ENCODE measurements at places on chromosomes 6 and 20.

DNA sequence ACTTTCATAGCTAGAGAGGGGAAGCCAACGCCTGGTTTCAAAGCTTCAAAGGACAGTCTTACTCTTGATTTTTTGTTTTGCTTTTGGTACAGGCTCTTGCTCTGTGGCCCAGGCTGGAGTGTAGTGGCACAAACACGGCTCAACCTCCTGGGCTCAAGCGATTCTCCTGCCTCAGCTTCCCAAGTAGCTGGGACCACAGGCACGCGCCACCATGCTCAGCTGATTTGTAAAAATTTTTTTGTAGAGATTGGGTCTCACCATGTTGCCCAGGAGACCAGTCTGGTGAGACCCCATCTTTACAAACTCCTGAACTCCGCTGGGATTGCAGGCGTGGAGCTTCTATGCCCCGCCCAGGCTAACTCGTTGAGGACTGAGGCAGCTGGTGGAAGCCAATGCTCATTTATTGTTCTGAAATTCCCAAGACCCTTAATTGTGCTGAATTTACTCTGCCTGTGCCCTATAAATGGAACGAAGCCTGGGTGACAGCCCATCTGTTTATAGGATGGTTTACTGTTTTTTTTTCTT lies 18.0 kb downstream of the SRSF3 start:
- DNase-seq = no peak

- DNase-seq = no peak
Measured at GRCh38 chr6:14075095-14075503, 42.5 kb upstream of the CD83 start.

GRCh38 chr6:35599761-35600658 lies 87.3 kb upstream of the TULP1 start:
- DNase-seq = no peak

GRCh38 chr6:119482850-119483285 lies 133.3 kb upstream of the MAN1A1 start:
- DNase-seq = no peak

DNA sequence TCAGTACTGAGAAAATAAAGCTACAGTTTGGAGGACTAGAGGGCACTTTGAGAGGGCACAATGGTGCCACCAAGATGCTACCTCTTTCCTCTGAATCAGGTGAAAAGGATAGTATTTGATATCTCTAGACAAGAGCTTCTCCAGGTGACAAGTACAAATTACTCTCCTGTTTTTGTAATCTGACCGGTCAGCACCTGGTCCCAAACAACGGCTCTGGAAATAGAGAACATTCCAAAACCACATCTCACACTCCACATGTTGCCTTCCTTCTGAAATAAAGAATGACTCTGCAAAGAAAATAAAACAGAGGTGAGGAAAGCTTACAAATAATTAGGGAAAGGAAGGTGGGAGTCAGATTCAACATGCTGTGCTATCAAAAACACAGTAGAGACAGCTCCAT lies 51.3 kb upstream of the CITED2 start:
- no peak for DNase-seq

DNA sequence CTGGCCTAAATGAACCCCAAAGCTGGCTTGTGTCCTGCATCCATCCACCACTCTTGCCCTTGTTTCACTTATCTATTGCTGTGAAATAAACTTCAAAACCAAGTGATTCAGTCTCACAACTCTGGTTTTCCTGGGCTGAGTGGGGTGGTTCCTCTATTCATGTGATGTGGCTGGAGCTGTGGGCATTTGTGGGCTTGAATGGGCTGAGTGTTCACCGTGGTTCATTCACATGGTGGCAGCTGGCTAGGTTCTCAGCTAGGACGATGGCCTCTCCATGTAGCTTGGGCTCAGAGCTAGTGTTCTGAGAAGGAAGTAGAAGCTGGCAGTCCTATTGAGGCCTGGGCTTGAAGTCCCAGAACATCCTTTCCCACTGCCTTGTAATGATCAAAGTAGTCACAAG lies 30.4 kb downstream of the FKBP1A start:
- no peak for DNase-seq

GRCh38 chr20:34575271-34575670 lies 16.8 kb downstream of the MAP1LC3A start:
- no peak for DNase-seq

DNA sequence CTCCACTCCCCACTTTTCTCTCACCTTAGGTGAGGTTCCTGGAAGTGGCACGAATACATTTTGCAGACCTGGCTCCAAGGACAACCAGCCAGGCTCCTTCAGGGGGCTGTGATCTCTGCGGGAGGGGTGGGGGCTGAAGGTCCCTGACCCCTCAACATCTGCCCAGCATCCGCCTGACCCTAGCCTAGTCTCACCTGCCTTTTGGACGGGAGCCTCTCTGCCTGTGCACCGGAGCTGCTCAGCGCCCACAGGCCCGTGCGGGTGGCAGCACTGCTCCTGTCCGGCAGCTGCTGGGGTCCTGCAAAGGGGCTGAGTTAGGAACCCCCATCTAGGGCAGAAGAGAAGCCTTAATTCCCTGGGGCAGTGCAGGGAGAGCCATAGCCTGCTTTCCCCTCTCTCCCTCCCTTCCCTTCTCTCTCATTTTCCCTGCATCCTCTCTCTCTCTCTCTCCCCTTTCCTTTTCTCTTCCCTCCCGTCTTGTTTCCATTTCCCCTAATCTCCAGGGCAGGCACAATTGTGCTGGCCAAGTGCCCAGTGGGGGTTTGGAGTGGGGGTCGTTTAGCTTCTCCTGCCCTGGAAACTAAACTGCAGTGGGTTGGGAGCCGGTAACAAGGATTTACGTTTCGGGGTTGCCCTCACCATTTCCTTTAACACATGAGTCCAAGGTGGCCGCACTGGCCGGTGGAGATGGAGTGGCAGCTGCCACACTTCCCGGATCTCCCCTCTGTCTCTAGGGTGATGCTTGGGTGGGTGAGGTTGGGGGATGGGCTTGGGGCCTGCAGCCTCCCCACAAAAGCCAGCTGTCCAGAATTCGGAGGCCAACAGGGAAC lies 54.1 kb downstream of the CTCFL start:
- DNase-seq = no peak

DNA sequence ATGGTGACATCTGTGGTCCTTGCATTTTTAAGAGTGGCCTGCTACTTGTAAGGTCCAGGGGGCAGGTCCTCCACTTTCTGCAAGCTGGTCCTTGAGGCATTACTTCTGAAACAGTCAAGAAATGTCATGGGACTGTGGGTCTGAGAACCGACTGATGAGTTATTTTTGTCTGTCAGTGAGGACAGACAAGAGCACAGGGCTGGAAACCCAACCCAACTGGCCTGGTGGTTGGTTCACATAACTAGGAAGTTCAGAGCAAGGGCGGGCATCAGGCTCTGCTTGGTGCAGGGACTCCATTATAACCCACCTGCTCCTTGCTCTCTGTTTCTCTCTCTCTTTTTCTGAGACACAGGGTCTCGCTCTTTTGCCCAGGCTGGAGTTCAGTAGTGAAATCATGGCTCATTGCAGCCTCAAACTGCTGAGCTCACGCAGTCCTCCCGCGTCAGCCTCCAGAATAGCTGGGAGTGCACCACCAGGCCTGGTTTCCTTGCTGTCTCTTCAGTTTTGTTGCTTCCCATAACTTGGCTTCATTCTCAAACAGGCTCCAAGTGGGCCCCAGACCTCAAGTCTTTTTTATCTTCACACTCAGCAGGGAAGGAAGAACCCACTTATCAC lies 9.2 kb downstream of the CST3 start:
- DNase-seq = no peak

DNA sequence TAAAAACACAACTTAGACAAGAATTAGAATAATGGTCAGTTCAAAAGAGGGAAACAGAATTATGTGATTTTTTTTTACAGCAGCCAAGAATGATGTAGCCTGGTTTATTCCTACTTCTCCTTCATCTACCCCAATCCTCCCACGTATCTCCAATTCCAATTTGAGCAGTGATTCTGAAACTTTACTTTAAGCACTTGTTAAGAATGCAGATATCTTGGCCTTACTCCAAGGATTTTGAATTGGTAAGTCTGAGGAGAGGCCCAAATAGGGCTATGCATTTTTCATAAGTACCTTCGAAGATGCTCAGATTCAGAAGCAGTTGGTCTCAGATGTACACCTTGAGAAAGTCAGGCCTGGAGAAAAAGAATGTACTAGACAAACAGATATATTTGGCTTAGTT lies 233.4 kb upstream of the FLRT3 start:
- DNase-seq = no peak

GRCh38 chr20:59819496-59820203 lies 113.8 kb downstream of the SYCP2 start:
- no peak for DNase-seq

DNA sequence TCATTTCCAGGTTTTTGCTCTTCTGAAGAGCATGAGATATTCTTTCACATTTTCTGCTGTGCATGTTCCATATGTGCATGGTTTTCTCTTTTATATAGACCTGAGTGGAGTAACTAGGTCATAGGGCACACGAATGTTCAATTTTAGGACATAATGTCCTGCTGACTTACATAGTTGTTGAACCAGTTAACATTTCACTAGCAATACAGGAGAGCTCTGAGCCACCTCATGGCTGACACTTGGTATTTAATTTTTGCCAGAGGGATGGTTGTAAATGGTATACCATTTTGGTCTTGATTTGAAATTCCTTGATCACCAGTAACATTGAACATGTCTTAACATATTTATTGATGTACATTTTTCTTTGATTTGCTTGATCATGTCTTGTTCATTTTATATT lies 38.3 kb downstream of the IGF2R start:
- DNase-seq = no peak

GRCh38 chr6:151627689-151628444 lies 134.1 kb downstream of the CCDC170 start:
- no peak for DNase-seq

- DNase-seq = no peak
Measured at GRCh38 chr6:29884261-29884660, 56.6 kb downstream of the HLA-G start.

- no peak for DNase-seq
Measured at GRCh38 chr6:42555477-42556457, 8.1 kb upstream of the UBR2 start.

DNA sequence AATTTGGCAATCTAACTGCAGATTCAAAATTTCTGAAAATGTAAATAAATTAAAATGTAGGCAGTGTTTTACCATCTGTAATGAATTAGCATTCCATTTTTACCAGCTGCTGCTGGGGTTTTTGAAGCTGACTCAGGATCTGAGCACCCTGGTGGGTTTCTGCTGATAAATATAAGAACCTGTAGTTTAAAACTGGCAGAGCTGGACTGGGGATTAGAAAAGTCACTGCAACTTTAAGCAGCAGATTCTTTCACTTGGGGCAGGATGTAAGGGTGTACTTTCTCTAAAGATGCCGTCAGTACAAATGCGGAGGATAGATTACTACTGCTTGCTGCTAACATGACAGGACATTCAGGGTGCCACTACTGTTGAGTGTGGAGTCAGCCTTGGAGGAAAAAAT lies 341.8 kb downstream of the CDKAL1 start:
- DNase-seq = no peak

- no peak for DNase-seq
Measured at GRCh38 chr6:150194195-150194594, 51.4 kb downstream of the PPP1R14C start.

DNA sequence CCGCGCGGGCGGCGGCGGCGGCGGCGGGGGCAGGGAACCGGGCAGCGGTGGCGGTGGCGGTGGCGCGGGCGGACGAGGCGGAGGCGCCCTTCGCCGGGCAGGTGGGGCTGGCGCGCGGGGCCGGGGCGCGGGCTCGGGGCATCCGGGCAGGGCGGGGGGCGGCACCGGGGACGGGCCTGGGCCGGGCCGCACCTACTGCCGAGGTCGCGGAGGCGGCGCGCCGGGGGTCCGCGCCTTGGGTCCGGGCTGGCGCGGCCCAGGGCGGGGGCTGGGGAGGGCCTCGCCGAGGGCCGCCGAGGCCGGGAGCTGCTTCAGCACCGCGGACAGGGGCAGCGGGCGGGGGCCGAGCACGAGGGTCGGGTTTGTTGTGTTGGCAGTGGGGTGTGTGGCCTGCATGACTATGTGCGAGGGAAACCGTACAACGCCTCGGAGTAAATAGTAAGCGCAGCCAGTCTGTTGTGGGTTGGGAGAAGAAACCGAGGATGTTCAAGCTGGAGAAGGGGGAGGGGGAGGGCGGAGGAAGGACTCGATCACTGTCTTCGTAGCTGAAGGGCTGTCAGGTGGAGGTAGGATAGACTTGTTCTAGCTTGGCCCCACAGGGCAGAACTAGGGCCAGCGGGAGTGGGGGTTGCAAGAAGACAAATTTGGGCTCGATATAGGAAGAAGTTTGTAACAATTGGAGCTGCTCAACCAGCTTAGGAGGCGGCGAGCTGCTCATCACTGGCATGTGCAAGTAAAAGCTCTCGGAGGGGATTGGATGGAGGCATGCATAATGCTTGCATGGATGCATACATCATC lies 593 bp downstream of the MMP24 start:
- DNase-seq = no peak

GRCh38 chr6:17867880-17868279 lies 119.6 kb downstream of the KIF13A start:
- no peak for DNase-seq

- no peak for DNase-seq
Measured at GRCh38 chr6:85344996-85345395, 104.9 kb upstream of the NT5E start.

DNA sequence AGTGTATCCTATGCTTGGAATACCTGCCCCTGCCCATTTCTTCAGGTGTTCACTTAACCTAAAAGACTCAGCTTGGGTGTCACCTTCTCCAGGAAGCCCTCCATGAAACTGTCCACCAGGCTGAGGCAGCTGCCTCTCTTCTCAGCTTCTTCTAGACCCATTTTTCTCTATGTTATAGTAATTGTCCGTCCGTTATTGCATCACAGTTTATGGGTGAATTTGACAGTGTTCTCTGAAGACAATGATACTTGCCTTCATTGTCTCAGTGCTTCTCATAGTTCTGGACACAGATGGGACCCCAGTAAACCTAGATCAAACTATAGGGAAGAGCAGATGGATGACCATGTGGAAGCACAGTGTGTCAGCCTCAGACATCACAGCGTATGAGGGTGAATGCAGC lies 238.0 kb upstream of the MOCS1 start:
- DNase-seq = no peak

DNA sequence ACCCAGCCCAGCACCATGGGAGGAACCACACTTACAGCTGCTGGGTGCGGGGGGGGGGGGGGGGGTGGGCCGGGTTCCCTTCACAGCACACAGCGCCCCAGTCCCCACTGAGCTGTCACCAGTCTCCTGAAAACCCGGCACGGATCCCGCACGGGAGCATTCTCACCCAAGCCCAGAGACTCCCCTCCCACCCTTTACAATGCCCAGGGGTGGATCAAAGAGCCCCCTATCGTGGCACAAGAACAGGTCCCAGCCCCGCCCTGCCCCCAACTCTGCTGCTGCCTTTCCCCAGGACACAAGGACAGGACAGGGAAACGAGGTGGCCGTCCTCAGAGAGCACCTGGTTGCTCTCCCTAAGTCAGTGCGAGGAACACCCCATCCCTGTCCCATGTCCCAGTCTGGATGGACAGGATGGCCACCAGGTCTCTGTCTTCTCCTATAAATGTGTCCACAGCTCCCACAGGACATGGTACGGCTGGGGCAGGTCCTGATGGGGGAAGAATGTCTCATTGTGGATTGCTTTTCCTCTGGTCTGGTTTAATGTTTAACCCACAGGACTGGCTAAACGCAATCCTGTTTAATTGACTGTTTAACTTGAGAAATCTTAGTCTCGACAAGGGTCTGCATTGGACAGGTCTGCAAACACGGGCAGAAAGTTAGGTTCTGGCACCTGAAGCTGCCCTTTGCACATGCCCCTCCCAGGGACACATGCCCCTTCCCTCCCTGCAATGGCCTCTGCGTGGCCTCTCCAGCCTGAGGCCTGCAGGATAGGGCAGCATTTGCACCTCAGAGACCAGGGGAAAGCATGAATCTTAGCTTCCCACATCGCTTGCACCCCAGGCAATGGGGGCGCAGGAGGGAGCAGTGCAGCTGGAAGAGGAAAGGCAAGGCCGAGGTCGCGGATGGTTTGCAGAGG lies 45.3 kb downstream of the DACT2 start:
- DNase-seq = no peak

GRCh38 chr20:42938441-42939205 lies 251.1 kb downstream of the PTPRT start:
- DNase-seq = no peak
